ENCODE measurements at places on chromosomes 1 and 21.

- DNase-seq, result no peak
Measured at GRCh38 chr1:32997381-32997891, 32.8 kb upstream of the RNF19B start.

DNA sequence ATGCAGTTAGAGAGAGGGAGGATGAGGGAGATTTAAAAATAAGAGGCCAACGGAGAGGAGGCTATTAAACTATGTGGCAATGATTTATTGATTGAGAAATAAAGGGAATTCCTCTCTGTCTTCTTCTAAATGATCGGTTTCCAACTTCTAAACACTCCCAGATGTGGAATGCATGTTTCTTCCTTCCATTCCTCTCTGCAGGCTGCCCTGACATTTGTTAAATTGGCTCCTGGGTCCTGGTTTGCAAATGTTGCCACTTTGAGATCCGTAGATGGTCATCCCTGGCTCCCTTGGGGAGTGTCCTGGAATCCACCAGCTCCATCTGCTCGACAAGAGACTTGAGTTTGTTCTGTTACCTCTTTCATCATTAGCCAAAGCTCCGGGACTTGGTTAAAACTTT is 10.3 kb upstream of the C1orf198 start:
- no peak for DNase-seq

GRCh38 chr1:109470245-109470644 is 3.9 kb downstream of the SYPL2 start:
- DNase-seq, result no peak

DNA sequence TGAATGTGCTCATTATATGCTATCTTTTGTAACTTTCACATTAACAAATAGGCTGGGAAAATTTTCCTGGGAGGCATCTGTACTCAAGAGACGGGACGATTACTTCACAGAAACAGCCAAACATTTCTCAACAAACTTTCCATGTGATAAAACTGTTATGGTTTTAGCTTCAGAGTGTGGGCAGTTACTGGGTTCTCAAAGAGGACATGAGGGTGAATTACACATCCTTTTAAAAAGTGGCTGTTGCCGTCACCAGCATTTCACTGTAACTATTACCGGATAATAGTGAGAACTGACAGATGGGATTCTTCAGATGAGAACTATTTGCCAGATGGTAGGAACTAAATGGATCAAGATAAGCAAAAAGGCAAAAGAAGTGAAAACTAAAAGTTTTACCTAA is 109.1 kb downstream of the APP start:
- no peak for DNase-seq

GRCh38 chr1:153942766-153943549 is 3.6 kb downstream of the DENND4B start:
- DNase-seq, result no peak

GRCh38 chr1:232048481-232048880 is 421.9 kb downstream of the DISC1 start:
- no peak for DNase-seq

DNA sequence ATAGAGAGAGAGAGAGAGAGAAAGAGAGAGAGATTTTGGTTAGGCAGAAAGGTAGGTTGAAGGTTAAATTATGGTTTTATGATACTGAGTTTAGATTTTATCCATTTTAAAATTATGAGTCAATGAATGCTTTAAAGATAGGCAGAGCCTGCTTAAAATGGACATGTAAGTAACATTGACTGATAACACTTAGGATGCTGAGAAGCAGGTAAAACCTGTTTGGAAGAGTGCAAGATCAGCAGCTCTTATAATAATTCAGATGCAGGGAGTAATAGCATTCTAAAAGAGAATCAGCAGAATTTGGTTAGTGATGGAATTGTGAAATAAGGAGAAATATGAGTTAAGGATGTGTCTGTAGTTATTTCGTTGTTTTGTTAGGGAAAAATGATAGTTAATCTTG is 446.6 kb downstream of the PLA2G4A start:
- DNase-seq, result no peak

DNA sequence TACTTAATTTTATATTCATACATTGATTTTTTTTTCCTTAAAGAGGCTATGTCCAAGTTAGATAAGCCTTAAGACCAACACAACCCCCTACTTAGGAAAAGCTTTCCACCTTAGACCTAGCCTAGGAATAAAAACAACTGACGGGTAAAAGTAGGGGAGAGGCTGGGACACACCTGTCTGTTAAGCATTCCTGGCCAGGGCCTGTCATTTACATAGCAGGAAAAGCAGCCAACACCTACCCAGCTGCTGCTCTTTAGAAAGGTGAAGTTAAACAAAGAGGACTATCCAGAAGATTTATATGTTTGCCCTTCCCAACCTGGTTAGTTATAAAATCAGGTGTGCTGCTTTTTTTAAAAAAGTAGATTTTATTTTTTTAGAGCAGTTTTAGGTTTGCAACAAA is 29.1 kb upstream of the SAMD13 start:
- no peak for DNase-seq

GRCh38 chr21:8993943-8994639 is 1527.3 kb upstream of the TPTE start:
- no peak for DNase-seq

DNA sequence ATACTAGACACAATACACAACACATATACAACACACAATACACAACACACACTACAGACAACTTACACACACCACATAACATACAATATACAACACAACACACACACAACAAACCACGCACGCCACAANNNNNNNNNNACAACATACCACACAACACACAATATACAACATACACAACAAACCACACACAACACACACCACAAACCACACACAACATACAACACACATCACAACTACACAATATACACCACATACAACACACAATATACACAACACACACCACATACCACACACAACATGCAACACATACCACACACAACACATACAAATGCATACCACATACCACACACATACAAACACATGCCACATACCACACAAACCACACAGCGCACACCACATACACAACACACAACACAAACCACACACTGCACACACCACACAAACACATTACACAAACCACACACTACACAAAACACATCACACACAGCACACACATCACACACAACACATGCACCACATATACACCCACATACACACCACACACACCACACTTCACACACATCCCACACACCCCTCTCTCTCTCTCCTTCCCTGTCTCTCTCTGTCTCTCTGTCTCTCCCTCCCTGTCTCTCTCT is 108.3 kb downstream of the ETS2 start:
- no peak for DNase-seq

- no peak for DNase-seq
Measured at GRCh38 chr21:20631633-20632032, 366.6 kb upstream of the NCAM2 start.

GRCh38 chr1:41318135-41318534 is 43.1 kb upstream of the FOXO6 start:
- DNase-seq, result no peak

GRCh38 chr1:74407902-74408301 is 104.5 kb downstream of the LRRC53 start:
- no peak for DNase-seq

- DNase-seq, result no peak
Measured at GRCh38 chr1:158809256-158809655, 21.9 kb upstream of the MNDA start.

GRCh38 chr21:39645331-39645730 is 32.6 kb downstream of the B3GALT5 start:
- no peak for DNase-seq

- no peak for DNase-seq
Measured at GRCh38 chr1:1958071-1958541, 39.0 kb upstream of the TMEM52 start.

DNA sequence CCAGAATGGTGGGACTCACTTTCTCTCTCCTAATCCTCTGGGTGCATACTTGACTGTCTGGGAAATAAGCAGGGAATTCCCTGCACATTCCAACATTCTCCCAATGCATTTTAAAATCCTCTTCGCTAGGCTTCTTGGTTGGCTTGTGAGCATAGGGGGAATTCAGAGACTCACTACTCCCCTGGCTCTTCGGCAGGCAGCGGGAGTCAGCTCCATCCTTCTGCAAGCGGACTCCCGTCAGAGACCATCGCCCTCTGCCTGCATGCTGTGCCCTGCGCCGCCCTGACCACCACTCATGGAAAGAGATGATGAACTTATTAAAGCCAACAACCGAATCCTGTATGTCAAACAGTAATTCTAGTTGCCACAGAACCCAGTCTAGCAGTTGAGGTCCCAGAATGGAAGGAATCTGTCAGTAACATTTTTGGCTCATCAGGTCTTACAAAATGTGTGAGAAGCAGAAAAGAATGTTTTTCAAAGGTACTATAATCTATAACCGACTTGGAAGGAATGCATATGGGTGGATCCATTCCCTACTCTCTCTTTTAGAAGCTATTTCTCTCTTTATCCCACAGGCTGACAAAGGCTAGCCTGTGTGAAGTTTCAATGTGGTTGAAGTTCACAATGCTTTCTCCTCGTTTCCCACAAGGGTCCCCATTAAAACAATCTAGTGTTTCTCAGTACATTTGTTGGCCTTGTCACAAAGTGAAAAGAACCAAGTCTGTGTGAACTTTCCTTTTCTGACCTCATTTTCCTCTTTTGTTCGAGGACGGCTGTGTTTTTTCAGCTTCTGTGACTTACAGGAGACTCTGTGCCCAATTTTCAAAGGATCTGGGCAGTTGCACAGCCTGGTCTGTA is 119.1 kb upstream of the ADAR start:
- DNase-seq, result no peak

DNA sequence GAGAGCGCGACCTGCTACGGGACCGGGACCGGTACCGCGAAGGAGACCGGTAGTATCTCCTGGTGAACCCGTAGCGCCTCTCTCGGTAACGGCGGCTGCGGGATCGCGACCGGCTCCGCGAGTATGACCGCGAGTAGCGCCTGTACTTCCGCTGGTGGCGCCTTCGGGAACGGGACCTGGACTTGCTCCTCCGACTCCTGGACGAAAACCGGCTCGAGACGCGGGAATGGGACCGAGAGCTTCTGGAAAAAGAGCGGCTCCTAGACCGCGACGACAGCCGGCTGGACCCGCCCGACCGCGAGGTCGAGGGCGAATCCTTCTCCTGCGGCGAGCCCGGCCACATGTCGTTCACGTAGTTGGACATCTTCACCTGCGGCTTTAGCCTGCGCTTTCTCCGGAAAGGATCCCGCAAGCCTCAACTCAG is 642 bp downstream of the RSRP1 start:
- DNase-seq, result no peak

GRCh38 chr1:117555806-117556205 is 50.0 kb upstream of the TENT5C start:
- no peak for DNase-seq

- DNase-seq, result no peak
Measured at GRCh38 chr1:186715887-186716809, 35.9 kb upstream of the PTGS2 start.

DNA sequence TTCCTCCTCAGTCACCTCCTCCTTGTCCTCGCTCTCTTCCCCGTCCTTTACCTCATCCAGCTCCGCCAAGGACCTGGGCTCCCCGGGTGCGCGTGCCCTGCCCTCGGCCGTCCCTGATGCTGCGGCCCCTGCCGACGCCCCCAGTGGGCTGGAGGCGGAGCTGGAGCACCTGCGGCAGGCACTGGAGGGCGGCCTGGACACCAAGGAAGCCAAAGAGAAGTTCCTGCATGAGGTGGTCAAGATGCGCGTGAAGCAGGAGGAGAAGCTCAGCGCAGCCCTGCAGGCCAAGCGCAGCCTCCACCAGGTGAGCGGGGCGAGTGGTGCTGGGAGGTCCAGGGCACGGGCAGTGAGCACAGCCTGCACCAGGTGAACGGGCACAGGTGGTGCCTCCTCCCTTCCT is 76.2 kb downstream of the SKI start:
- no peak for DNase-seq

DNA sequence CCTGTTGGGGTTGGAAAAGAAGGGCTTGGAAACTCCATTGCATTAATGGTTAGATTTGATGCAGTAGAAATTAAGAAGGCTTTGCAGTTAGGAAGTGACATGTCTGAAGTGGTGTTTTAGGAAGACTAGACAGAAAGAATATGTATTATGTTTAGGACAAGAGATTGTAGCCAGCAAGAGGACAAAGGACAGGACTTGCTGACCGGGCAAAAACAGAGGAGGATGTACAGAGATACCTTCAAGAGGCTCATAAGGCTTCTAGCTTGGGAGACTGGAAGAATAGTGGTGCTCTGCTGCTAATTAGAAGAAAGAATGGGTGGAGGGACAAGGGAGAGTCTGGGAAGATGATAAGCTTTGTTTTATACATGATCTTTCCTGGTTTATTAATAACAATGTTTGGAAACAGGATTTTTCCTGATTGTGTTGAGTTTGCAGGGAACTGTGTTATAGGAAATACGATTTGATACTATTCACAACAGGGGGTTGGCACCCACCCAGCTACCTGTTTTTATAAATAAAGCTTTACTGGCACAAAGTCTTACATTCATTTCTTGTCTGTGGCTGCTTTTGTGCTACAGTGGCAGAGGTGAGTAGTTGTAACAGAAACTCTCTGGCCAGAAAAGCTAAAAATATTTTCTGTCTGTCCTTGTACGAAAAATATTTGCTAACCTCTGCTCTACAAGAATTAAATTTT is 37.1 kb upstream of the TMCO2 start:
- no peak for DNase-seq

- no peak for DNase-seq
Measured at GRCh38 chr1:59432531-59433439, 135.9 kb downstream of the FGGY start.

GRCh38 chr1:22658385-22659163 is 5.5 kb downstream of the C1QB start:
- no peak for DNase-seq

- no peak for DNase-seq
Measured at GRCh38 chr1:248811514-248812490, 13.9 kb downstream of the SH3BP5L start.

- no peak for DNase-seq
Measured at GRCh38 chr1:215087603-215088002, 5.1 kb downstream of the KCNK2 start.

DNA sequence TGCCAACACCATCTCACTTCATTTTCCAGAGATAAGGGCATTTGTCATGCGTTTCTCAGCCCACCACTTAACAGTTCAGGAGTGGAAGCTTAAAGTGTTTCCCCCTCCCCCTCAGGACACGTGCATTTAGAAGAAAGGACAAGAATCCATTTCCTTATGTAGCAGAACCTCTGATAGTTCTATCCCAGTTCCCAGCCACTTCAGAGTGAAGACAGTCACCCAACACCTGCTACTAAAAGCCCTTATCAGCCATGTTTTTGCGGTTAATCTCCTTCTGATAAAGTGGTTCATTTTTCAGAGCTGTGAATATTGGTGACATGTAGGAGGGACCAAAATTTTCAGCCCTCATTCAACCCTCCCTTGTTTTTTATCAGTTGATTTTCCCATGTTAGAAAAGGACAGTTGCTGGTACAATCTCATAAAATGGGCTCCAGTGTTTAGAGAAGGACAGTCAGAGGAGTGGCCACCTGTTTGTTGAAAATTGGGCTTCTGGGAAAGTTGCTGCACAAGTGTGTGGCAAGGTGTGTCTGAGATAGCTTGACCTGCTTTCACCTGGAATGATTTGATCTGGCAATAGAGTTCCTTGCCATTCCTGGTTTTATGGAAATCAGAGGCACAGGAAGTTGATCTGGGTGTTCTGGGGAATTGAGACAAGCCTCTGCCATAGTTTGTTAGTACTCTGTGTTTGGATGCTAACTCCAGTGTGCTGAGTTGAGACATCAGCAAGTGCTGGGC is 114.0 kb downstream of the PPP1R12B start:
- DNase-seq, result no peak

- DNase-seq, result no peak
Measured at GRCh38 chr1:94803517-94804441, 16.4 kb upstream of the SLC44A3 start.
